ENCODE measurements at places on chromosomes 2 and 18.

DNA sequence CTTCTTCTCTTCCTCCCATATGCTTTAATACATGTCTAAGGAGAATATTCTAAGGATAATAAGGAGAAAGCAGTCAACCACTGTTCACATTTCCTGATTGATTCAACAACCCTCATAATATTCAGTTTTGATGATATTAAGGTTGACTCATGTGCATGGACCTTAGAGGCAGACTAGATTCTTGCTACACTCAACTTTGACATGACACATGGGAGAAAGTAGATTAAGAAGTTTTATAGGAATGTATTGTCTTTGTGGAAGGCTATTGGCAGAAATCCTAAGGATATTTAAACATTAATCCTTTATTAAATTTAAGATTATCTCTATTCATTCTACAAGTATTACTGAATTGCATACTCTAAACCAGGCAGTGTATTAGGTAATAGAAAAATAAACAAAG lies 309.1 kb upstream of the CYRIA start:
- DNase-seq: no peak

GRCh38 chr18:42105394-42105793 lies 150.4 kb downstream of the PIK3C3 start:
- DNase-seq: no peak

GRCh38 chr2:94874277-94874997 lies 3.2 kb downstream of the TEKT4 start:
- DNase-seq: no peak

- DNase-seq: no peak
Measured at GRCh38 chr2:232416521-232417470, 10.2 kb downstream of the ALPG start.

DNA sequence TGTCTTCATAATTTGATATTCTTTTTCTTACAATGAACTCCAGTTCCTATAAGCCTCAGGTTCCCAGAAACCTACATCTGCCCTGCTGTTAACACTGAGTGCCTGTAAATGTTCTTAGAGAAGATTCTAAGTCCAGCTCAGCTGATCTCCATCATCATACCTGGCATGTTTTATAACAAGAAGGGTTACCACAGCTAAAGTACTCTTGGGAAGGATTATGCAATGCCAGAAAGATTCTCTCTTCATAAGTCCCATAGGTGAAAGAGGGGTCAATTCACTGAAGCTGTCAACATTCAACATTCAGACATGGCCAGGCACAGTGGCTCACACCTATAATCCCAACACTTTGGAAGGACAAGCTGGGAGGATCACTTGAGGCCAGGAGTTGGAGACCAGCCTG lies 31.3 kb upstream of the PTPN4 start:
- DNase-seq: no peak

DNA sequence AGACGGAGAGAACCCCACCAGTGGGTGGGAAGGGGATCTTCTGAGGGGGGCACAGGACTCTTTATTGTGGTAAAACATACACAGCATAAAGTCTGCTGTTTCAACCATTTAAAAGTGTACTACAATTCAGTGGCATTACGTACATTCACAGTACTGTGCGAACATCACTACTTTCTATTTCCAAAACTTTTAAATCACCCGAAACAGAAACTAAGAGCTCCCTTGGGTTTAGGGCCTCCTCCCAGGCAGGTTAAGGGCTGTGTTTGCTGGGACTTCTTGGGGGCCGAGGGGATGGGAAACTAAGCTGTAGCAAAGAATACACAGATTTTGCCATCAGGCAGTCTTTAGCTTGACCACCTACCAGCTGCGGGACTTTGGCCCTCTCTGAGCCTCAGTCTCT lies 242.0 kb downstream of the HAUS1 start:
- DNase-seq: no peak

- peak; percentile 53 for DNase-seq
Measured at GRCh38 chr2:40734797-40735196, 282.9 kb upstream of the SLC8A1 start.

GRCh38 chr18:79187532-79188277 lies 118.5 kb downstream of the ATP9B start:
- no peak for DNase-seq

DNA sequence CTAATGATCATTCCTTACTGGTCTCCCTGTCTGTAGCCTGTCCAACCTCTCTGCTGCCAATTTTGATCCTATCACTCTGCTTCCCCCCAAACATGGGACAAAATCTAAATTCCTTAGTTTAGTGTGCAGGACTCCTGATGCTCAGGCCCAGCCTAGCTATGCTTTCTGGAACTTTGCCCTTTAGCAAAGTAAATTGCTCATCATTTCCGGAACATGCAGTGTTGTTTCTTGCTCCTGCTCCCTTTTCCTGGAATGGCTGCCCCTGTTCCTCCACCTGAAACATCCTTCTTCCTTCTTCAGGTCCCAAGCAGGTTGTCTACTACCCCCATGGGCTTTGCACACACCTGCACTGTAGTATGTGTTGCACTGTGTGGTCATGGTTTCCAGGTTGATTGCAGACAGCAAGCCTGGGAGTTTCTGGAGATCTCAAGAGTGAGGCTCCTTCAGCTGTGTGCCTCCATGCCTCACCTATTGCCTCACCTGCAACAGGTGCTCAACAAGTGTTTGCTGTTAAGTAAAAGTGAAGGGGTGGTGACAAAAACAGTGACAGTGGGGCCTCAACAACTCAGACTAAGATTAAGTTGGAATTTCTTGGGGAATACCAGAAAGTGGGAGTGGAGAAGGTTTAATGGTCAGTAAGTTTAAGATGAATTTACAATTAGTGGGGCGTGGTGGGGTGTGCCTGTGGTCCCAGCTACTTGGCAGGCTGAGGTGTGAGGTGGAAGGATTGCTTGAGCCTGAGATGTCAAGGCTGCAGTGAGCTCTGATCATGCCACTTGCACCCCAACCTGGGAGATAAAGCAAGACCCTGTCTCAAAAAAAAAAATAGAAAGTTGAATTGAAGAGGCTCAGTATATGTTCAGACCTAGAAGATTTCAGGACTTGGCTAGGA lies 120.0 kb downstream of the DNAH6 start:
- DNase-seq: no peak

DNA sequence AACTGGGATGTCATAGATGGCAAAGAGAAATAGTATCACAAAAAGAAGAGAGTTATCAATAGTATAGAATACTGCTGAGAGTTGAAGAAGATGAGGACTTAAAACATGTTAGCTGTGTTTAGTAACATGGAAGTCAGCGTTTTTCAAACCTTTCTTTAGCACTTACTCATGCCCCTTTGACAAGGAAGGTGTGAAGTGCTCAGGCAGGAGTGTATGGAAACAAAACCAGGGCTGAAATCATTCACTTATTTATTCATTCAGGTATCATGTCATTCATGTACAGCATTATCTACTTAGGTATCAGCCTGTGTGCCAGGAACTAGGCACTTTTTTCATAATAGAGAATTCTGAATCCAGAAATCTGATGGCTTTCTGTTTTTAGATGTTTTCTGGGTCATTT lies 27.2 kb downstream of the CD28 start:
- DNase-seq: no peak

- DNase-seq: no peak
Measured at GRCh38 chr2:214577769-214578168, 166.9 kb downstream of the VWC2L start.

DNA sequence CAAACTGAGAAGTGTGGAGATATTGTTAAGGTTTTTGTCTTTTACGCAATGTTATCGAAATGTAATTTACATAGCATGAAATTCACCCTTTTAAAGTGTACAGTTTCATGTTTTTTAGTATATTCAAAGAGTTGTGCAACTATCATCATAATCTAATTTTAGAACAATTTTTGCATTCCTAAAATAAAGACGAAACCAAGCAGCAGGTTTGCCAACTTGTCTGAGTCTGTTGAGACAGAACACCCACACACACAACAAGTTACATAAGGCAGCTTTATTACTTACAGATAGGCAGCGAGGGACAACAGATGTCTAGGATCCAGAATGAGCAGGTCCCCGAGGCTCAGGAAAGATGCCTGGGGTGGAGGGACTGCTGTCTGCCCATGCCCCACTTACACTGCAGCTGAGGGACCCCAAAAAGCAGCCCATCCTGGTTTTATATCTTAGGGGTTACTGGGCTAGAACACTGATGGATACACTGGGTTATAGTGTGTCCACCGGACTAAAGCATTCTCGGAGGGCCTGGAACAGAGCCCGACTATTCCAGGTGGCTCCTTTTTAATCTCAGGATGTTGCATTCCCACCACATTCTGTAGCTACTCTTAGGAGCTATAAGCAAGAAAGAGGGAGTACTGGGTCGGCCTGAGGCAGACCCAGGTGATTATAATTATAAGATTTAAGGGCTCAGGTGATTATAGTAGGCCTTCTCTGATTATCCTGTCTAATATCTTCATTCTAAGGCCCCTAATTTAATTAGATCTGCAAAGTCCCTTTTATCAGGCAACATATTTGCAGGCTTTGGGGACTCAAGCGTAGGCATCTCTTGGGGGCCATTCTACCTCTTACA lies 150.2 kb upstream of the DOK6 start:
- DNase-seq: no peak

GRCh38 chr18:47585136-47585535 lies 333.7 kb upstream of the SKOR2 start:
- no peak for DNase-seq

GRCh38 chr2:239793836-239794235 lies 231.3 kb downstream of the NDUFA10 start:
- DNase-seq: no peak

DNA sequence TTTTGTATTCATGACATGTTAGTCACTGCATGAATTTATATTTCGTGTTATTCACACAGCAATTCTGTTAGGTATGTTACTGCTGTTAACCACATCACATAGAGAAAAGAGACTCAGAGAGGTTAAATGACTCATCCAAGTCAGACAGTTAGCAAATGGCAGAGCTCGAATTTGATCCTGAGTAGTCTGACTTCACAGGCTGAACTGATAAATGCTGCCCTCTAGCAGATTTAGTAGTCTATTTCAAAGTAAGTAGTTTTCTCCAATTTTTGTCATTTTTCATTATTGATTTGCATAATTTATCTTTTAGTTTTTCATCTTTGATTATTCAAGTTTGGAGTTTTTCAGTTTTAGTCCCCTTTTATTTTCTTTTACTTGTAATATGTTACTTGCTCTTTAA lies 58.3 kb downstream of the WDR7 start:
- no peak for DNase-seq

DNA sequence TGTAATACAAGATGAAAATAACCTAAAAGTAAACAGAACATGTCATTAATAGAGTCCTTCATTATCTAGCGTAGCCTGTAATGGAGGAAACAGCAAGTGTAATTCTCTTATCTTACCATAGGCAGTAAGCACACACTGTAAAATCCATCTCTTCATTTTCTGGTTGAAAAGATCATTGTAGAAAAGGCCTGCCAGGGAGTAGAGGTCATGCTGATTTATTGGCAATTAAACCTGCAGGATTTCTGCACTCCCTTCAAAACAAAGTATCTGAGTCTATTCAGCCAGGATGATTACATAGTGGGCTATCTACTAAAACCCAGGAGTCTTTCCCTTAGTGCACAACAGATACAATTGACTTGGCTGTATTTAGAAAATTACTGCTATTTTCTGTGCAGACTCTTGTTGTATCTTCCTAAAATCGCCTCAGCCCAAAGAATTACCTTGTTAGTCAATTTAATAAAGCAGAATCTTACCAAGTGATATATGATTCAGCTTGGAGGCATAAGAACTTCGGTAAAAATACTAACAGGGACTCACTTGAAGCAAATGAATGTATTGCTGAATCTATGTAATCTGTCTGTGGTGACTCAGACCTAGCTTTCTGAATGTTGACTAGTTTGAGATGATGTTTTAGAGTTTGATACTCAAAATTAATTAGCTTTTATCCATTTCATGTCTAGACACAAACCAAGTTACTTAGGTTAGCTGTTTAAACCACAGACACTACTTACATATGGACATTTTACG lies 250.4 kb upstream of the STON1 start:
- no peak for DNase-seq

DNA sequence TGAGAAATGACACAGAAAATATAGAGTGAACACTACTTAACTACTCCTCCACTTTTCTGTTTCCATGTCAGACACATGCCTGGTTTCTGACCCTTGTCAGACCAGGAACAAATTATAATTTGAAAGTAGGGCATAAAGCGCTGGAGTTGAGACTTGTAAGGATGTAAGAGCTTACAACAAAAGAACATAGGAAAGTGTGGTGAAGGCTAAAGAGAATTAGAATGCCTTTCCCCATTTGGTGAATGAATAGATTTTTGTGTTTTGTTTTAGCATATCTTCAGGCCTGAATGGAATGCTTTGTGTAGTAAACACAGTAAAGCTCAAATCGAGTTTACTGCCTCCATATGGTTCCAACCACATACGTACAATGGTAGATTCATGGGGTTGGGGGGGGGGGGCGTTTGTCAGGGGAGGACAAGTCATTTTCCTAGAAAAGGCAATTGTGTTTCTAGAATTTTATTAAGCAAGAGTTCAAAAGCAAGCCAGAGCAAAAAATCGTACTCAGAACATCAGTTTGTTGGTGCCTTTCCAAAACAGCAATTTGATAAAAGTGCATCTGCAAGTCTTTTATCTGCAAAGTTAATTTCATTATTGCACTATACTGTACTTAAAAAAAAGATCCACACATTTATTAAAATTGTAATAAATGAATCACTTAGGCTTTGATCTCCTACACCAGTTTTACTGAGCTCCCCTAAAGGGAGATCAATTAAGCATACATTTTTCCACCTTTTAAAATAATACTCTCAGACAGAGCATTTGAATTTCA lies 30.9 kb downstream of the NRXN1 start:
- no peak for DNase-seq

- DNase-seq: no peak
Measured at GRCh38 chr2:144131042-144131441, 388.9 kb downstream of the ZEB2 start.

GRCh38 chr2:78606895-78607294 lies 418.6 kb upstream of the REG3G start:
- no peak for DNase-seq

DNA sequence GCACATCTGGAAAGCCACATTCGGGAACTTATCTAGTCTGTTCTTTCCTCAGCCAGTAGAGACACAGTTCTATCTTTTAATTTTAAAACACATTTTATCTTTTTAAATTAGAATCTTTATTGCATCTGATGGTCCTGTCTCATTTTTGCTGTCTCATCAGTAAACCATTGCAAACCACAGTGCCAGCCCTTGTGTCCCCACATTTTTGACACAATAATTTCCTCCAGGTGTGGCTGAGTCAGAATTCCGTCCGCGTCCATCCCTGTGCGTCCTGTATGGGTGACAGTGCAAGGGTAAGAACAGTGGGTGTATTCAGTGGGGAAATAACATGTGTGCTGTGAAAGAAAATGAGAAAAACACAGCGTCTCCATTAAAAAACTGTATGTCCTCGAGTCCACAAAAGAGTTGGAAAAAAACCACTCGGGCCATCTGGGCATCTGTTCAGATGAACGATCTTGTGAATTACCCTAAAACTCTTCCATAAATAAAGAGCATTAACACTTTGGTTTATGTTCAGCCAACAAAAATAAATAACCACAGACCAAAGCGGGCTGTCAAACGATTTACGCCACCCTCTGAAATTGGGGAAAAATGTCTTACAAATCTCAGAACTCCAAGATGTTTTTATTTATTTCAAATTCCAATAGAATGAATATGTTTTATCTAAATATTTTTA lies 137.3 kb downstream of the ZNF516 start:
- DNase-seq: no peak

GRCh38 chr18:7512990-7513389 lies 54.1 kb upstream of the PTPRM start:
- no peak for DNase-seq

Measured in PC-9 (cell line).